ENCODE measurements at places on chromosomes 2 and 18.

DNA sequence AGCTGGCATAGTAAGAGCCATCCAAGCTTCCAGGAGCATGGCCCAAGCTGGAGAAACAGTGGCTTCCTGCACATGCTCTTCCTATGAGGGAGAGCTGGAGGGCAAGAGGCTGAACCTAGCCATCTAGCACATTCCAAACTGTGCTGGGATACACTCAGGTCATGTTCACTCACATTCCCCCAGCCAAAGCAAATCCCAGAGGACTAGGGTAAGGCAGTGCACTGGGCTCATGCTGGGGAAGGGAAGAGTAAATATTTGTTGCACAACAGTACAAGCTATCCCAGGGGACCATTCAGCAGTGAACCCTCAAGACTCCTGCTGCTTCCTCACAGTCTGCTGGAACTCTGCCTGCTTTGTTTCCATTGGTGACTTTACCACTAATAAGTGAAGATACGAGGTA lies 20.7 kb upstream of the GYPC start:
- DNase-seq: no peak

DNA sequence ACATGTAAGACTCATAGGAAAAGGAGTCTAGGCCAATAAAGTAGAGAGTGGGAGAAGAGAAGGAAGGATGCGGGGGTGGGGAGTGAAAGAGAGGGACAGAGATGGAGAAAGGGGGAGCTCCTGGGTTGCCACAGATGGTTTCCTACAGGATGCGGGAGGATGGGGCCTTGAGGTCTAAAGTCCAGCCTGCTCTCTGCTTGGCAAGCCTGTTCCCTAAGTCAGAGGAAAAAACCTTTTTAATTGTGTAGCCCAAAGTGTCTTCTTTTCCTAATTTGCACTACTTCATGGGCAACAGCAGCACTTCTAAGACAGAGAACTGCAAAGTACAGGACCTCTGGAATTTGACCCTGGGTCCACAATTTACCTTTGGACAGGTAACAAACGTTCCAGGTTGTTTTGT lies 1.4 kb upstream of the FAM110C start:
- no peak for DNase-seq

DNA sequence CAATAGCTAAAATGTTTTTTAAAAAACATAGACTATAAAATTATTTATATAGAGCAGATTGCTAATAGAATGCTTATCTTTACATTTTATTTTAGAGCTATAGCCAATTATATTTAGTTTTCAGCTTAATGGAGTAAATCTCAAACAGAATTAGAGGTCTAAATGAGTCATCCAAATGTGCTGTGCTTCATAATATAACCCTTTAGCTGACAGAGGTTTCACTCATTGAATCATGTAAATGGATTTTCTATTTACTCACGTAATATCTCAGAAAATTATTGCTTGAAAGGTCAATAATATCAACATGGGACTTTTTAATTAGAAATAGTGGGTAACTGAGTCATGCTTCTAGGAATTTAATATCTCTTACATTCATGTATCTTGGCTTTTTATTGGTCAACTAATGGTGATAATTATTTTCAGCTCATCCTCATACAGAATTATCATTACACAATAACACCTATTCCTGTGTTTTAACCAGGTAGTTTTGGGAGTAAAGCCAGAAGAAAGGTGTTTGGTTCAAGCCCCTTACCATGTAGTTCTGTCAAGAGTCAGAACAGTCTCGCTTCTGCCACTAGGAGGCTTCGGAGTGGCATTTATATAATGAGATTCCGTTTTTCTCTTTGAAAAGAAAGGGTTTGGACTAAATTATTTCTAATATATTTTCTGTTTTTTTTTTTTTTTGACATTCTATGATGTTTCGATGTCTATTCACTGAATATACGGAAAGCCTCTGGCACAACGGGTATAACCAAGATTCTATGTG lies 217.6 kb downstream of the CDH7 start:
- DNase-seq: no peak

GRCh38 chr18:3154214-3154613 lies 65.6 kb downstream of the MYOM1 start:
- DNase-seq: no peak

GRCh38 chr2:8543383-8544170 lies 138.3 kb upstream of the ID2 start:
- peak; percentile 76 for DNase-seq

- no peak for DNase-seq
Measured at GRCh38 chr18:75206452-75207309, 2.3 kb downstream of the PTGR3 start.

DNA sequence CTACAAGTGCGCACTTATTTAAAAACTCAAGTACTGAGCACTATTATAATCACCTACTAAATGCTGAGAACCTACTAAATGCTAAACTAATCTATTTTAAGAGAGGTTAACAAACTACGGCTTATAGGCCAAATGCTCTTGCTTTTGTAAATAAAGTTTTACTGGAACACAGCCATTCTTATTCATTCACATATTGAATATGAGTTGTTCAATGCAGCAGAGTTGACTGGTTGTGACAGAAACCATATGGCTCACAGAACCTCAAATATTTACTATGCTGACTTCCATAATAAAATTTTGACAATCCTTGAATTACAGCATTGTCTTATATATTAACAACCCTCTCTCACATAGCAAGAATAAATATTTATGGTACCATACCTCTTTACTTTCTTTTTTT lies 103.2 kb downstream of the ZNF521 start:
- DNase-seq: no peak

GRCh38 chr18:37348729-37349128 lies 216.9 kb downstream of the CELF4 start:
- DNase-seq: no peak

- no peak for DNase-seq
Measured at GRCh38 chr2:37847792-37848191, 77.3 kb upstream of the RMDN2 start.

- no peak for DNase-seq
Measured at GRCh38 chr18:39969803-39970494, 1985.1 kb upstream of the PIK3C3 start.

DNA sequence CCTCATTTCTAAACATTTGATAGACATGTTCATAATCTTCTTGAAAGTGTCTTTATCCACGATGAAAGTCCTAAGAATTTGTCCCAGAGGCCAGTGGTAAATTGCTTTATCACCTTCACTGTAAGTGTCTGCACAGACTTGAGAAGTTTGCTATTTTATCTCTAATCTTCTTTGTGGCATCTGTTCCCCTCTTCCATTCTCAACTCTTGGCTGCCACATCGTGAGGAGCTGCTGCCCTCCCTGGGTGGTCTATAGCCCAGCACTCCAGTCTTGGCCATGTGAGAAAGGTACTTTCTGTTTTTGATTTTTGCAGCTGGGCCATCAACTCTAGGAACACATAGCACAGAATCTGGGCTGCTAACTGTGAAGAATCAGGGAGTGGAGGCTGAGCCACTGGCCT lies 45.5 kb downstream of the SLC14A2 start:
- DNase-seq: no peak

DNA sequence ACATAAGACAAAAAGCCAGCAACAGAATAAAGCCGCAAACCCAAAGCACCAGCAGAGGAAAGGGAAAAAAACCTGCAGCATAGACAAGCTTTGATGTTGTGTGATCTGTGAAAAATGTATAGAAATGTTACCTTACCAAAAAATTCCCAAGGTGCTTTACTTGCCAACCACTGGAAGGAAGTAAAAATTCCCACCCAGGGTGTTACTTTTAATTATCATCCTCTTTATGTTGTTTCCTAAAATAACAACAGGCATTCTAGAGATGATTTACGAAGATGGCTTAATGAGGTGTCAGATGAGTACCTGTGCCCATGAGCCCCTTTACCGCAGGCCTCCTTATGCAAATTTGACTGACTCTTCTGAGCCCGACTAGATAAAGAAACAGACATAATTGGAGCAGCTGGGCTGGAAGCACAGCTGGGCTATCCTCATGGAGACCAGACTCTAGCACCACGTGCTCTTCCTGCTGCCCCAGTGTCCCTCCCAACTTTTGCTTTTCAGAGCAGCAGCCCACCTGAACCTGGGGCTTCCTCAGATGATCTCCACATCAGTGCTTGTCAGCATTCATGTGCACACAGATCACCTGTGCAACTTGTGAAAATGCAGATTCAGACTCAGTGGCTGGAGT lies 41.5 kb downstream of the SRSF7 start:
- DNase-seq: no peak

GRCh38 chr2:236748385-236748784 lies 178.8 kb downstream of the ACKR3 start:
- no peak for DNase-seq

GRCh38 chr2:191228861-191229260 lies 16.3 kb upstream of the MYO1B start:
- DNase-seq: no peak

GRCh38 chr2:41498781-41499180 lies 549.0 kb upstream of the PKDCC start:
- no peak for DNase-seq

DNA sequence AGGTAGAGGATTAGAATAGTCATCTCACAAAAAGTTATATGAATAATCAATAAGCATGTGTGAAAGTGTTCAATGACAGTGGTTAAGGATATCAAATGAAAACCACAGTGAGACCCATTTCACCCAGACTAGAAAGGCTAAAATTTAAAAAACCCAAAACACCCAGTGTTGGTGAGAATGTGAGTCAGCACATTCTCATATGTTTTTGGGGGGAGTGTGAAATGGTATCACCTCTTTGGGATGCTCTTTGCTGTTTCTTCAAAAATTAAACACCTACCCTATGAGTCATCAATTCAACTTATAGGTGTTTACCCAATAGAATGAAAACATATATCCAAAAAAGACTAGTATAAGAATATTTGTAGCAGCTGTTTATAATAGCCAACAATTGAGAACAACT lies 69.8 kb downstream of the MAP3K20 start:
- no peak for DNase-seq

DNA sequence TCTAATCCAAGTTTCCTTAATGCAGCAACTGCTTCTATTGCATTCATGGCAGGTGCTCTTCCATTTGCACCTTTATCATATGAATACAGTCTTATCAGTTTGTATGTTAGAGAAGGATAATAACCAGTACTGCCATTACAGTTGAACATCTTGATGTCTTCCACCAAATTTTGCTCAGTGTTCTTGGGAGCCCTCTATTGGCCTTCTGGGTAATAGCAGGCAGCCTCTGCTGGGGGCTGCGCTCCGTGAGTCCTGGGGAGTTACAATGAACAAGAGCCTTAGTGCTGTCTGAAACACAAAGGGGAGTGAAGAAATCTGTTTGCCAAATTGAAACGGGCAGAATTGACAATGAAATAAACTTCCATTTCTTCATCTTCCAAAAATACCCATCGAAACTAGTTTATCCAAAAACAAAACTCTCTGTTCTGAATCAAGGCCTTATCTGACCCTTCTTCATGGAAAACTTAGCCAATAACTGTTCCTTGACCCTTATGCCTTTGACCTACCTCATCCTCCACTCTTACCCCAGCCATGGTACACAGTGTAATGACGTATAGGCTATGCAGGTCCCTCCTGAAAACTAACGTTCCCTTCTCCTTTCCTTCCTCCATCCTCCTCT lies 79.9 kb downstream of the ALK start:
- DNase-seq: no peak

DNA sequence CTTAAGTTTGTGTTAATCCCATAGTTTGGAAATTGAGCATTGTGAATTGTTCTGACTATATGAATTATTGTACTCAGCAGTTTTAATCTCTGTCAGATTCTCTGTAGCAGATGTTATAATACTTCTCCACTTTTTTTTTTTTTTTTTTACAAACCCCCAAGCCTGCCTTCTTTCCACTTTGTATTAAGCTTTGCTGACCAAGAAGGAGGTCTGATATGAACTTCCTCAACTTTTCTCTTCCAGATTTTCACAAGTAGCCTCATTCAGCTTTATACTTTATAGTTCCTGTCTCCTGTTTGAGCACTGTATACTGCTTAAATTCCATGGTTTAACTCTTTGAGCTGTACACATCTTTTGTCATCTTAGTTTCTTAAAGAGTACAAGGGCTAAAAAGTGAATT lies 105.0 kb downstream of the HAUS1 start:
- DNase-seq: no peak

DNA sequence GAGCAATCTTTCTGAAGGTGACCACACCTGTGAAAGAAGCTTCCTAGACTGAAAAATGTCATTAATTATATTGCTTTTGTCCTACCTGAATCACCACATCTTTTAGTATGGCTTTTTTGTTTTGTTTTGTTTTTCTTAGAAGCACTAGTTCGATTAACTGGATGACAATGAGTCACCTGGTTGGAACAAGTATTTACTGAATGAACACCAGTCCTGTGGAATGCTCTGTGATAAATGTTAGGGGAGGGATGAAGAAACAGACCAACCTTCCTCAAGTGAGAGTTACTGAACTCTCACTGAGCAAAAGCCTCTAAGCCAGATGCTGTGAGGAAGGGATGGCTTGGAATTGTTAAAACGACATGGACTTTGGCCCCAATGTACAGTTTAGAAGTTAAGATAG lies 26.8 kb upstream of the DCC start:
- no peak for DNase-seq

DNA sequence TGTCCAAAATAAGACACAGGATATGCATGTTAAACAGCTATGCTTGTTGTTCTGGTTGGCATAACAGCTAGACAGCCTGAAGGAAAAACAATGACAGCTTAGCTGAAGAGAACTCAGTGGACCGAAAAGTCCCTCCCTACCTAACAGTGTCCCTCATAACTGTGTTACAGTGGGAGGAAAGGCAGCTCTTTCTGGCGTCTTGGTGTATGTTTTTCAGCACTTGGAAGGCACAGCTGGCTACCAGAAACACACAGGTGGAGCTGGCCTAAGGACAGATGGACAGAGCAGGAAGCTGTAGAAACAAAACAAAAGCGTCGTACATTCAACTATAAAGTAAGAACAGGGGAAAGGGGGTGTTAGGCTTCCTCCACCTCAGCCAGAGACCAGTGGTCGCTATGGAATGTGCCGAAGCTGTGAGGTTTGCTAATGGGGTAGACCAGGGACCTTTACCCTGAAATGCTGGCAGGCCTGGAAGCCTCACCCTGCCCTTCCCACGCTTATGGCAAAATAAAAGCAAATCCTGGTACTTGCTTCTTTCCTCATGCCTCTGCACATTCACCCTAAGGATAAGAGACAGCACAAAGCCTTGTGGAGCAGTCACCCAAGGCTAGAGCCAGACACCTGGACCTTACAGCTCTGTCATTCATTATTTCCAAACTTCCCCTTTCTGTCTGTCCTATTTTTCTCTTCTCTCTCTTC lies 103.5 kb upstream of the TRIB2 start:
- no peak for DNase-seq

GRCh38 chr2:141529659-141530058 lies 601.2 kb downstream of the LRP1B start:
- no peak for DNase-seq

DNA sequence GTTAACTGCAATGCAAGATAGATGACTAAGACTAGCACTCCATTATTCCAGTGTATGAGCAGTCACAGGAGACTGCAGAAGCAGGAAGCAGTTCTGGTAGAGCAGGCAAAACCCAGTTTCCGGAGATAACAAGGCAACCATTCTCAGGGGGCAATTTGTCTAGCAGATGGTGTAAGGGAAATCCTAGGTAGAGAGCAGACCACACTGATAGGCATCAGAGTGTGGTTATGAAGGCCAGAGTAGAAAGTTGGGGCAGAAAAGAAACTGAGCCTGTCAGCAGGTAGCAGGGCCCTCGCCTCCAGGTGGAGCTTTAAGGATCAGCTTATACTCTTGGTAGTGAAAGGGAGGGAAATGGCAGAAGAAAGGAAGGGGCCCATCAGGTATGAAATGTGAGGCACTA lies 164.4 kb downstream of the PDE11A start:
- DNase-seq: no peak

GRCh38 chr2:143545059-143545948 lies 416.1 kb downstream of the ARHGAP15 start:
- no peak for DNase-seq

- no peak for DNase-seq
Measured at GRCh38 chr2:216685327-216685875, 9.9 kb downstream of the IGFBP5 start.

- no peak for DNase-seq
Measured at GRCh38 chr18:30333310-30333709, 709.2 kb downstream of the DSC3 start.
